Common myeloid progenitor, CD34-positive (primary cell): ENCODE measurements at places on chromosomes 7 and 10.

DNA sequence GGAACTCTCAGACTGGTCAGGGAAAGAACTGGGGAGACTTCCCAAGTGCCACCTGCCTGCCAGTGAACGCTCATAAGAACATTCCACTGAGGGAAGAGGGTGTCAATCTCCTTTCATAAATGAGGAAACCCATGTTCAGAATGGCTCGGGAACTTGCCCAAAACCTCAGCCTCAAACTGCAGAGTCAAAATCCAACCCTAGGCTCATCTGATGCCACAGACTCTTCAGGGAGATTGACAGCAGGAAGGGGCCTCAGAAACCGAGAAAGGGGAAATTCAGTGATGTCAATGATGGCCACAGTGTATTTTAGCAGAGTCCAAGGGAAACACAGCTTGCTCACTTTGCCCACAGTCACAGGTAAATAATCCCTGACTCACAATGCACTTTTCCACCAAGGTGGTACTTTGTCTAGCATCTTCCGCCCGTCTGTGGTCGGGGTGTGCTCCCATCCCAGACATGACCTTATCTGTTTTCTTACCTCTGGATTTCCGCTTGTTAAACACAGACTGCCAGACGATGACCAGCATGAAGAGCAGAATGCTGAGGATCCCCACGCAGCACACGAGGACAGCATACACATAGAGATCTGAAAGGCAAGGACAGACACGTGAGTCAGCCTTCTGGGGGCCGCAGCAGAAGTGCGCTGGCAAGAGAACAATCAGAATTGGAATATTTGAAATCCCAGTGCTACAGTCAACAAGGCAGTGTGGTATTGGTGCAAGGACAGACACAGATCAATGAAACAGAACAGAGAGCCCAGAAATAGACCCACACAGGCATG lies 38.4 kb downstream of the VSTM4 start:
- H3K4me3 ChIP-seq = no peak overlapping the region
- no peaks in the 10 kb centered on the region for H3K27me3 ChIP-seq
- peaks cover 50% of the 10 kb centered on the region for H3K4me1 ChIP-seq
- no peaks in the 10 kb centered on the region for H3K36me3 ChIP-seq
- peak; percentile 91 for DNase-seq
- H3K27ac ChIP-seq = no peak overlapping the region

- H3K4me1 ChIP-seq = peaks cover 62% of the 10 kb centered on the region
- H3K36me3 ChIP-seq = peaks cover 21% of the 10 kb centered on the region
- no peaks in the 10 kb centered on the region for H3K27me3 ChIP-seq
- H3K4me3 ChIP-seq = no peak overlapping the region
Observed at GRCh38 chr7:150371996-150372270, 3.3 kb downstream of the REPIN1 start.

GRCh38 chr7:157079116-157079515 lies 59.6 kb upstream of the UBE3C start:
- H3K27ac ChIP-seq = no peak overlapping the region
- H3K27me3 ChIP-seq = peaks cover 64% of the 10 kb centered on the region
- no peaks in the 10 kb centered on the region for H3K4me1 ChIP-seq
- DNase-seq = no peak
- no peaks in the 10 kb centered on the region for H3K36me3 ChIP-seq

- H3K4me1 ChIP-seq = peaks cover 70% of the 10 kb centered on the region
- peak; percentile 85 for DNase-seq
- no peaks in the 10 kb centered on the region for H3K36me3 ChIP-seq
- H3K27me3 ChIP-seq = no peaks in the 10 kb centered on the region
Observed at GRCh38 chr7:37391791-37392672, 56.6 kb downstream of the ELMO1 start.

GRCh38 chr7:101093906-101094305 lies 8.6 kb downstream of the TRIM56 start:
- no peak for DNase-seq
- H3K27ac ChIP-seq = no peak overlapping the region
- no peaks in the 10 kb centered on the region for H3K27me3 ChIP-seq

DNA sequence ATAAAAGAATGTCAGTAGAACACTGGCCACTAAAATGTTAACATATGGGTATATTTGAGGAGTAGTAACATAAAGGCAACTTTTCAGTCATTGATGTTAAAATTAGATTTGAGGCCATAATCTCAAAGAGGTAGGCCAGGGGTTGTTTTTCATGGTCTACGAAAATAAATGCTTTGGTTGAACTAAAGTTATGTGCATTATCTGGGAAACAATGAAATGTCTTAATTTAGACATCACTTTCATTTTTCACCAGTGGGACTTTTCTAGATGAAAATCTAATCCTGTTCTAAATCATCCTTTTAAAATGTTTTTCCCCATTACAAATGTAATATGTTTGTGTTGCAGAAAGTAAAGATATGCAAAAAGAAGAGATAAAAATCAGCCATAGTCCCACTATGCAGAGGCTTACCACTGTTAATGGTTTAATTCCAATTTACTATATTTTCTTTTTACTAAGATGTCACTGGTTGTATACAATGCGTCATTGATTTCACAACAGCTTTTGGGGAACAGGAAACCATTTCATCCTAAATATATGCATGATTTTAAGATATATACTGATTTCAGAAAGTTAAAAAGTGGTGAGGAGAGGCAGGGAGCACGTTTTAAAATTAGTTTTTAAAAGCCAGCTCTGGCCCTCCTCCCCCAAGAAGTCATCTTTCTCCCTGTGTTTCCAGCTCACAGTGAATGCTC lies 64.3 kb downstream of the ARID5B start:
- DNase-seq = no peak
- H3K27me3 ChIP-seq = no peaks in the 10 kb centered on the region
